IMR-90 (cell line): ENCODE measurements at places on chromosomes 13 and 19.

GRCh38 chr19:55158423-55158822 is 891 bp upstream of the TNNI3 start:
- no peak for DNase-seq

DNA sequence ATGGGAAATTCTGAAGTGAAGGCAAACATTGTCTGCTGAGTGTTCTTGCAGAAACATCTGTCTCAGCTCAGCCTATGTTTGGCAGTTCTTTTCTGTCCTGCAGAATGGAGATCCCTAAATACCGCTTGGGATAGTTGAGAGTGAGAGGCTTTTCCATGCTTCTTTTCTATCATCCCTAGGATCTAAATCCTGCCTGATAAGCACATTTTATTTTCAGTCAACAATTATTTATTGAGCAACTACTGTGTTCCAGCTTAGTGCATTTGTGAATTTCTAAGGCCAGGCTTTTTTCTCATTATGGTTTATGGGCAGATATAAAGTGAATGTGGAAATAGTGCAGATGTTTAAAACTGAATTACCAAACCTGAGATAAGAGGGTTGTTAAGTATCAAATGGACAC is 62.6 kb downstream of the SLC10A2 start:
- DNase-seq = no peak

DNA sequence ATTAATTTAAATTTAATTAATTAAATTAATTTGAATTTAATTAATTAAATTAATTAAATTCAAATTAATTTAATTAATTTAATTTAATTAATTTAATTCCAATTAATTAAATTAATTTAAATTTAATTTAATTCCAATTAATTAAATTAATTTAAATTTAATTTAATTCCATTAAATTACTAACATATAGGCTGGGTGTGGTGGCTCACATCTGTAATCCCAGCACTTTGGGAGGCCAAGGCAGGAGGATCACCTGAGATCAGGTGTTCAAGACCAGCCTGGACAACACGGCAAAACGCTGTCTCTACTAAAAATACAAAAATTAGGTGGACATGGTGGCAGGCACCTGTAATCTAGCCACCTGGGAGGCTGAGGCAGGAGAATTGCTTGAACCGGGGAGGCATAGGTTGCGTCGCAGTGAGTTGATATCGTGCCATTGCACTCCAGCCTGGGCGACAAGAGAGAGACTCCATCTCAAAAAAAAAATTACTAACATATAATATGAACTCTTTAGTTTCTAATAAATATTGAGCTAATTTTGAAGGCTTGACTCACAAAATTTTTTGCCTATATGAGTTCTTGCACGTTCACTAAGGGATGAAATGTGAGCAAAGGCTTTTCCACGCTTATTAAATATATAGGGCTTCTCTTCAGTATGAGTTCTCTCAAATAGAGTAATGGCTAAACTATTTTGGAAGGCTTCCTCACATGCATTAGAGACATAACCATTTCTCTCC is 9.0 kb upstream of the USP29 start:
- DNase-seq = no peak

- DNase-seq = peak; percentile 70
These were observed 727.4 kb upstream of the SLITRK1 start for GRCh38 chr13:84609716-84610115.

- DNase-seq = no peak
These were observed 12.3 kb downstream of the DDX39A start for GRCh38 chr19:14406645-14407401.

DNA sequence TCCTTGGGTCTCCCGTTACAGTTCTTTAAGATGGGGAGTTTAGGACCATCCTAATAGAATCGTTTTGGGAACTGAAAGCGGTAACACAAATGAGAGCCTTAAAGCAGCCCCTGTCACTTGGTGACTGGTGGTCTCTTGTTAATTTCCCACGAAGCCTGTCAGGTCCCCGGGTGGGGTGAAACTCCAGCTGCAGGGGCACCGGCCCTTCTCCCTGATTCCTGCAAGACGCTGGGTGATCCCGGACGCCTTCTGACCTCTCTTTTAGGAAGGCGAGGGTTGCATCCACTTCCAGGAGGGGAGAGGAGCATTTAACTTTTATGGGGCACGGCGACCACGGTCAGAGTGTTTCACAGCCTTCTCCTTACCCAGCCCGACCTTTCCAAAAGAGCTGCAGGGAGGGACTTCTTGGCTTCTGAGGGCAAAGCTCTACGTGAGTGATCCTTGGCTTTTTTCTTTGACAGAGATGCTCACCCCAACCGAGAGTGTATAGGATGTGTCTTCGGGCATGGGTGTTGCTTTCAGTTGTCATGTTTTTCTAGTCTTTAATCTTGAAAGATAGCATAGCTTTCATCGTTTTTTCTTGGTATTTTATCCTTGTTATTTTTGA is 688 bp downstream of the ZNF225 start:
- peak; percentile 27 for DNase-seq

DNA sequence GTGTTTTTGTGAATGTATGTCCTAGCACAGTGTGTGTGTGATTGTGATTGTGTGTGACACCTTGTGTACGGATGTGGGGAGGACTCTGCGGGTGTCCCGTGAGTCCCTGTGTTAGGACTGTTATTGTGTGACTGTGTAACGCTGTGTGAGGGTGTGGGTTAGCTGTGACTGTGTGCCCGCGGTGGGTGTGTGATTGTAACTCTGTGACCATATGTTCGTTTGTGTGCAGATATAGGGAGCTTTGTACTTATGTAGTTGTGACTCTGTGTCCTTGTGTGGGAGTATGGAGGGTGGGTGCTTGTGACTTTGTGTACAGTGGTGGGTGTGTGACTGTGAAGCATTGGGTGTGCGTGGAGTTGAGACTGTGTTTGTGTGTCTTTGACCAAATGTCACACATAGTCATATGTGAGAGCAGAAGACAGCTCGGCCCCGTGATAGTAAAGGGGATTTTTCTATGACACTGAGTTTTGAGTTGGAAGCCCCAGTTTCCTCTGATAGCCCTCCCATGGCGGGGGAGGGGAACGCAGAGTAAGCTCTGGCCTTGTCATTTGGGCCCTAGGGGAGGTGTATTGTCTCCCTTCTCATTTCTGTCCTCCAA is 949 bp upstream of the ZNF260 start:
- no peak for DNase-seq

- no peak for DNase-seq
These were observed 109.7 kb upstream of the RNF113B start for GRCh38 chr13:98286799-98287198.

GRCh38 chr19:1984357-1984756 is 31.2 kb downstream of the BTBD2 start:
- DNase-seq = no peak

GRCh38 chr19:39296055-39296645 is at the start of gene IFNL1:
Gene IFNL1 (plus strand): TSS chr19:39296407. CDS start chr19:39296422, 15 bp downstream.
- DNase-seq = no peak

- no peak for DNase-seq
These were observed 7.9 kb downstream of the GIPC3 start for GRCh38 chr19:3593156-3593555.

- DNase-seq = no peak
These were observed 1.0 kb downstream of the RTBDN start for GRCh38 chr19:12833418-12833737.

GRCh38 chr19:19067276-19068072 is 3.7 kb downstream of the SLC25A42 start:
- no peak for DNase-seq

- DNase-seq = no peak
These were observed 50.1 kb upstream of the C13orf46 start for GRCh38 chr13:114023716-114024602.

DNA sequence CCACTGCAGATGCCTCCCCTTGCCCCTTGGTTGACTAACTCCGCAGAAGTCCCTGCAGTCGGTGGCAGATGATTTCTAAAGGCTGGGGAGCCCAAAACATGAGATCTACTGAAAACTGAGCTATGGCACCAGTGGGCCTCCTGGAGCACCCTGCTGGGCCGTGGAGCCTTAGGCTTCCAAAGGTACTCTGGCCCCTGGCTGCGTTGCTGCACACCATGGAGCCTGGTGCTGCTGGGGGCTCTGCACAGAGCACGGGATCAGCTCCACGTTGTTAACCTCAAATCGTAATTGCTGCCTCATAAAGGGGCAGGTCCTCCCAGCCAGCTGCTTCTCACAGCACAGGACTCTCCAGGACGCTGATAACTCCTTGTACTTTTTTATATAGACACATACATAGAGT is 357.5 kb downstream of the NALCN start:
- DNase-seq = no peak

- no peak for DNase-seq
These were observed 8.3 kb upstream of the TLE6 start for GRCh38 chr19:2969104-2969504.

DNA sequence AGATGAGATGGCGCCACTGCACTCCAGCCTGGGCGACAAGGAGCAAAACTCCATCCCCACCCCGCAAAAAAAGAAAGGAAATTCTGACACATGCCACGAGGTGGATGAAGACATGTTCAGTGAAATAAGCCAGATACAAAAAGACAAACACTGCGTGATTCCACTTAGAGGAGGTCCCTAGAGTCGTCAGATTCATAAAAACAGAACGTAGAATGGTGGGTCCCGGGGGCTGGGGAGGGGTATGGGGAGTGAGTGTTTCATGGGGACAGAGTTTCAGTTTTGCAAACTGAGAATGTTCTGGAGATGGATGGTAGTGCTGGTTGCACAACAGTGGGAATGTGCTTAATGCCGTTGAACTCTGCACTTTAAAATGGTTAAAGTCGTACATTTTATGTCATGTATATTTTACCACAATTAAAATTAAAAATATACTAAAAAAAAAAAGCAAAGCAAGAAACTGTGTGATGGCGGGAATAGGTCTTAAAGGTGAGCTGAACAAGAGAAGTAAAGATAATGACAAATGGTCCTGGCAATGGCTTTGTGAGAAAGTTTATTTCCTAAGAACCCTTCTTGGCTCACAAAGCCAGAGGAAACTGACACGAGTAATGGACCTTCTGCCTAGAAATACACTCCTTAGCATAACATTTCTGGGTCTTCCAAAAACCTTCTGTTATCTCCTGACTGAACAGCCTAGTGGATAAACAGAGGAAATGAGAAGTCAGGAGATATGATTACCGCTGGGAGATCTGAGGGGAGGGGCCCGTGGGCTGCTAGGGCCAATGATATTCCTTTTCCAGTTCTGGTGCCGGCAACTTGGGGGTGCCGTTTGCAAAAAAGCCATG is 4.2 kb upstream of the SPC24 start:
- DNase-seq = peak; percentile 73

DNA sequence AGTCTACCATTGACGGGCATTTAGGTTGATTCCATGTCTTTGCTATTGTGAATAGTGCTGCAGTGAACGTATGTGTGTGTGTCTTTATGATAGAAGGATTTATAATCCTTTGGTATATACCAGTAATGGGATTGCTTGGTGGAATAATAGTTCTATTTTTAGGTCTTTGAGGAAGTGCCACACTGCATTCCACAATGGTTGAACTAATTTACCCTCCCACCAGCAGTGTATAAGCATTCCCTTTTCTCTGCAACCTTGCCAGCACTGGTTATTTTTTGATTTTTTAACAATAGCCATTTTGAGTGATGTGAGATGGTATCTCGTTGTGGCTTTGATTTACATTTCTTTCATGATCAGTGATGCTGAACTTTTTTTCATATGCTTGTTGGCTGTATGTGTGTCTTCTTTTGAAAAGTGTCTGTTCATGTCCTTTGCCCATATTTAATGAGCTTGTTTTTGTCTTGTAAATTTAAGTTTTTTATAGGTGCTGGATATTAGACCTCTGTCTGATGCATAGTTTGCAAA is 37.5 kb downstream of the RFC3 start:
- DNase-seq = no peak

GRCh38 chr19:53389978-53390377 is 5.0 kb upstream of the ZNF765 start:
- no peak for DNase-seq

DNA sequence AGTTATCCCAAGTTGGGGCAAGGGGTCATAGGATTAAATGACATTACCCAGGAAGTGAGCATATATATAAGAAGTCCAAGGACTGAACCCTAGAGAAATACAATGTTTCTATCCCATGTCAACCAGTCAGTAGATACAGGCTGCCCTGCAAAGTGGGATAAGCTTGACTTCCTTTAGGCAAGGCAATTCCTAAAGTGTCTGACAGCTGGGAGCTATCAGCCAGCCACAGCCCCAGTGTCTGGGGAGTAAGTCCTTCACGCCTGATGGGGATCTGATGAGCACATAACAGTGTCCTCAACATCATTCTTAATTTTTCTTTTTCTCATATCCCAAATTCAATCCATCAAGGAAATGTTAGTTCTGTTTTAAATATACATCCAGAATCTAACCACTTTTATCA is 54.1 kb downstream of the DNAJC15 start:
- no peak for DNase-seq

- DNase-seq = no peak
These were observed 1131.3 kb upstream of the PRR20A start for GRCh38 chr13:56009418-56009817.

DNA sequence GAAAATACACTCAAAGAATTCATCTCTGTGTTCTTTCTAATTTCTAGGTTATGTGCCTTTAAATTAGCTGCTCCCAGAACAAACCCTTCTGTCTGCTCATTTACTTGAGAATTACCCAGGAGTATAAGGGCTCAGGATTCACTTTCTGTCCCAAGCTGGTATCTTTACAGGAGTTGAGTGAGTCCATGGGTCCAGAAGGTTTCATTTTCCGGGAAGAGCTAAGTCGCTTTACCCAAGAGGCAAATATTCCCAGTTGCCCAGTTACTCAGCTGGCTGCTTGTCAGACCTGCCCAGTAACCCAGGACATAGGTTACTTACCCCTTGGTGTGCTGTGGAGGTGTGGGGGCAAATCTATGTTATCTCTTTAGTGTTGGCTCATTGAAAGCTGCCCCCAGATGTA is 47.3 kb downstream of the DHRS12 start:
- DNase-seq = no peak

DNA sequence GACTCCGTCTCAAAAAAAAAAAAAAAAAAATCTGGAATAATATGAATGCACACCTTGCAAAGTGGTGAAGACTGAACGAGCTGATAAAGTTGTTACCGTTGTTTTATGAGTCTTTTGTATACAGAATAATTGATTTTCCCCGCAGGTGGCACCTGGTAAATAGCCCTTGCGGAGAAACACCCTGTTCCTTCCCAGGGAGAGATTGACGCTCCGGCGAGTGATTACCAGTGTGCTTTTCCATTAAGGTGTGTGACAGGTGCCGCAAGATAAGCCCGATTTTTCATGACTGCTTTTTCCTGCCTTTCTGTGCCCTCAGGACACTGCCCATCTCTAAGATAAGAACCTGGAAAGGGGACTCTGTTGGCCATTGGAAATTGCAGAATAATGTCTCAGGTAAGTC is 943 bp downstream of the ZNF302 start:
- DNase-seq = no peak

GRCh38 chr13:100306434-100306999 is 217.6 kb downstream of the PCCA start:
- no peak for DNase-seq

DNA sequence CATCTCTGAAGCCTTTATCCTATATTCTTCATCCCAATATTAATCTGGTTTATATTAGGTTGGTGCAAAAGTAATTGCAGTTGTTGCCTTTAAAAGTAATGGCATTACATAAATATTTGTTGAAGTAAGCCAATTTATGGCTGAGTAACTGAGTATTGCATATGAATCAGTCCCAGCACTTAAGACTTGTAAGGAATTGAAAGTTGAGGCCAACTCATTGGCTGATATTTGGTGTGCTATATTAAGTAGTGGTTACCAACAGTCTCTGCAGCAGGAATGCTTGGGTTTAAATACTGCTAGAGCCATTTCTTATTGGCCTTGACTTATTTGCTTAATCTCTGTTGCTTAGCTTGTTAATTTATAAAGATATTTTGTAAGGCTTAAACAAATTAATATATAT is 460.7 kb downstream of the GPC6 start:
- peak; percentile 75 for DNase-seq
